GM18507 (cell line): ENCODE measurements at places on chromosomes 12 and 14.

DNA sequence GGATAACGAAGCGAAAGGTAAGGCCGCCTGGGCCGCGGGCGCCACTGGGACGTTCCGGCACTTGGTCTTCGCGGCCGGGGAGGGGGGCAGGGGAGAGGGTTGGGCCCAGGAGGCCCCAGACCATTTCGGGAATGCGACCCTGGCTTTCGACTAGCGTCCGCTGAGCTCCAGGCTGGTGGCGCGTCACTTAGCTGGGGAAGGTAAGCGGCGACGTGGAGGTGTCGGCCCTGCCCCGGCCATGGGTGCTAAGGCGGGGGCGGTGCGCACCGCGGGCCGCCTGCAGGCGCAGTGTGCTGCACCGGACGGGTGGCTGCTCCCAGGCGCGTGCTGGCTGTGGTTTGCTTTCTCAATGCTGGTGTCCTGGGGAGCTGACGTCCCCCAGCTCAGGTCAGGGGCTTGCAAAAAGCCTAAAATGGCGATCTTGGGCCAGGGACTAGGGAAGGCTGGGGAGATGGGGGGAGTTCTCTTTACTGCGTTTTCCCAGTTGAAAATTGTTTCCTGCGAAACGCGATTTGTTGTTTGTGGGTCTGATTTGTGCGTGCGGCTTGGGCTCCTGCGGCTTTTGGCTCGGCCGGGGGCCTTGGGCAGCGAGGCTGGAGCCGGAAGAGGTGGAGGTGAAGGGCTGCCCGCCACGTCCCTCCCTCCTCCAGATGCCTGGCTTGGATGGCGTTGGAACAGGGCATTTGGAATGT lies 1.2 kb downstream of the HOXC10 start:
- no peak for DNase-seq

GRCh38 chr12:6235499-6235898 lies 35.3 kb downstream of the CD9 start:
- no peak for DNase-seq

GRCh38 chr12:105705765-105706164 lies 375.3 kb downstream of the C12orf75 start:
- no peak for DNase-seq

DNA sequence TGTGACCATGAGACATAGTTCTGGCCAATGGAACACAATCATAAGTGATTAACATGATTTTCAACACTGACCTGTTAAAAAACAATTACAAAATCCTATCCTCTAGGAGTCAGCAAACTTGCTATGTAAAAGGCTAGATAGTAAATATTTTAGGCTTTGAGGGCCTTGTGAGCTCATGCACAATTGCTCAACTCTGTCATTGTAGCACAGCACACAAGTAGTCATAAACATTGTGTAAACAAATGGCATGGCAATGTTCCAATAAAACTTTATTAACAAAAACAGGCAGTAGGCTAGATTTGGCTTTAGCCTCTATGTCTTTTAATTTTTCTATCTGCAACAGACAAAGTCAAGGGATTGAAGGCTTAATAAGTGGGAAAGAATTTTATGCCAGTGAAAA lies 350.7 kb downstream of the C12orf50 start:
- no peak for DNase-seq

DNA sequence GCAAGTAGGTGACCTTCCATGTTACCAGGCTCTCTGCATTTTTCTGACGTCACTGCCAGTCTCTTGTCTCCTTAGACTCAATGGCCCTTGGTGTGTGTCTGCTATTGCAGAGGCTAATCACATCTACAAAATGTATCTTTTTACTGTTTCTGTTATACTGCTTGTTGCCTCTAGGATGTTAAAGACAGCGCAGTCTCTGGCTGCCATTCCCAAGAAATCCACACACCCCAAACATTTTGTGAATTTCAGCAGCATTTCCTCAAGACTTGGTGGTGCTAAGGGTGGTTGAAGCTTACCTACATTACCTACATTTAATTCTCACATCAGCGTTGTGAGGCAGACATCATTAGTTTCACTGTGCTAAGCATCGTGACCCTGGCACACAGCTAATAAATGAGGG lies 87.2 kb downstream of the C12orf75 start:
- no peak for DNase-seq

- no peak for DNase-seq
These were observed 88.3 kb downstream of the TESC start for GRCh38 chr12:117010693-117011451.

DNA sequence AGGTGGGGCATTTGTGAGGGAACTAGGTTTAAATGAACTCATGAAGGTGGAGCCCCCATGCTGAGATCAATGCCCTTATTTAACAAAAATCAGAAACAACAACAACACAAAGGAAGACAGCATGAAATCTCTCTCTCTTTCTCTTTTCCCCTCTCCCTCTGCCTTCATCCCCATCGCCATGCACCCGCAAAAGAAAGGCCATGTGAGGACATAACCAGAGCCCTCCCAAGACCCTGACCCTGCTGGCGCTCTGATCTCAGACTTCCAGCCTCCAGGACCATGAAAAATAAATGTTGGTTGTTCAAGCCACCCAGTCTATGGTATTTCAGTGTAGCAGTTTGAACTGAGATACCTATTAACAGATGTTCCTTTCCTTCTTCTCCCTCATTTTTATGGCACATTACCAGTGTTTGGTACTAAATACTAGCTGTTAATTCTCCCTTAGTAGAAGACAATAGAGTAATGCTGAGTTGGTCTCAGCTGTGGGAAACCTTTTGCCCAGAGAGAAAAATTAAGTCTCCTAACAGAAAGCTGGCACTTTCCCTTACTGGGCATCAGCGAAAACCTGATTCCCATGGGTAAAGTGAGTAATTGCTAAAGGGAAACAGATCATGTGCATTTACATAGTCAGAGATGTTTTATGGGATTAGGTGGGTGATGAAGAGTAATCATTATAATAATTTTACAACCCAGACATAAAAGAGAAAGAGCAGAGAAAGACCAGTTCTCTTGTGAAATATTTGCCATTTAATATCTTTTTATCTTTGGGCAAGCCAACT lies 264.0 kb upstream of the PLEKHG7 start:
- no peak for DNase-seq

GRCh38 chr14:36580141-36580855 lies 2.1 kb downstream of the NKX2-8 start:
- DNase-seq, result no peak

DNA sequence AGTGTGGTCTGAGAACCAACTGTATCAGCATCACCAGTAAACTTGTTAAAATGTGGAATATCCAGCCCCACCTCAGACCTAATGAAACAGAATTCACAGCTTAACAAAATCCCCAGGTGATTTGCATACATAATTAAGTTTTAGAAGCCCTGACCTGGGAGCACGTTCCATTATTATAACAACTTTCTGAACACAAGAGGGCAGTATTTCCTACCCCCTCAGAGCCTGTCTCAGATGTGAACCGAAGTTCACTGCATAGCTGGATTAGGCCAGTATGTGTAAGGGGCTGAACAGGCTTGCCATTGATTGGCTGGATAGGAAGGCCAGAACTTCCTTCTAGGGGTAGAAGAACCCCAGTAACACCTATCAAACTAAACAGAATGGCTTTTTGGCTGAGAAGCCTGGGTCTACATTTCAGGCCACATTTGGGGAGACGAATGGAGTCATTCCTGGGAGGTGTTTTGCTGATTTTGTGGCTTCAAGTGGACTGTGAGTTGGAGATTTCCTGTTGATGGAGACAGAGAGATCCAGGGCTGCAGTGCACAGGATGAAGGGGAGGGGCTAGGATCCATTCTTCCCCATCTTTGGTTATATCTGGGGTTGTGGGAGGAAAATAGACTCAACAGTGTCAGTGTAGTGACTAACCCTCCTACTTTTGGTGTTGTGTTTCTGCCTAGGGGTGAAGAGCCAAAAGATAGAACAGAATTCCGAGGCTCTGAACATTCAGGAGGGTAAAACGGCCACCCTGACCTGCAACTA lies 94.7 kb upstream of the OR4E1 start:
- DNase-seq, result no peak

DNA sequence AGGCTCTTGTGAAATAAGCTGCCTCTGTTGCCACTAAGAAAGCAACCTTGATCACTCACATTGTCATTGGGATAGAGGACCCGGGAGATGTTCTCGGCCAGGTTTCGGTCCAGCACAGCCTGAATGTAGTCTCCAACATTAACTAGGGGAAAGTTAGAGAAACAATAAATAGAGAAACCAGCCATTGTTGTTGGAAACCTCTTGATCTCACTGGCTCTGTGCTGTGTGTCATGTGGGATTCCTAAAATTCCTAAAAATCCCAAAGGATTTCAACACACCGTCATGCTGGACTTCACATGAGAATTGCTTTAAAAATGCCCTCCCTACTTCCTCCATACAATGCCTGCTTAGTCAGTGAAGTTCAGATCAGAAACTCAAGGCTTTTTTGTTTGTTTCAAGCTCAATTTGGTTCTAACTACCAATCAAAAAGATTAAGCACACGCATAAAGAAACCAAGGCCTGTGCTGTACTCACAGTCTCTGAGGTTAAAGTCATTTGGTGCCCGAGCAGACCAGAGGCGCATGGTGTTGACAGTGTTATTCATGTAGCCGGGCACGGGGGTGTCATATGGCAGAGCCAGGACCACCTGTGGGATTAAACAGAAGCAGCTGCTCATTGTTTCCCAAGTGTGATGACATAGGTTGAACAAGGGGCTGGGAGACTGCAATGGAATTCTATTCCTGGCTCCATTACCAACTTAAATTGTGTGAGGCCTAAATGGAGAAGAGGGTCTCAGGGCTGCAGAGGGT lies 23.6 kb downstream of the PYGL start:
- no peak for DNase-seq

- no peak for DNase-seq
These were observed 364.3 kb downstream of the TMEM121 start for GRCh38 chr14:105890474-105891220.

DNA sequence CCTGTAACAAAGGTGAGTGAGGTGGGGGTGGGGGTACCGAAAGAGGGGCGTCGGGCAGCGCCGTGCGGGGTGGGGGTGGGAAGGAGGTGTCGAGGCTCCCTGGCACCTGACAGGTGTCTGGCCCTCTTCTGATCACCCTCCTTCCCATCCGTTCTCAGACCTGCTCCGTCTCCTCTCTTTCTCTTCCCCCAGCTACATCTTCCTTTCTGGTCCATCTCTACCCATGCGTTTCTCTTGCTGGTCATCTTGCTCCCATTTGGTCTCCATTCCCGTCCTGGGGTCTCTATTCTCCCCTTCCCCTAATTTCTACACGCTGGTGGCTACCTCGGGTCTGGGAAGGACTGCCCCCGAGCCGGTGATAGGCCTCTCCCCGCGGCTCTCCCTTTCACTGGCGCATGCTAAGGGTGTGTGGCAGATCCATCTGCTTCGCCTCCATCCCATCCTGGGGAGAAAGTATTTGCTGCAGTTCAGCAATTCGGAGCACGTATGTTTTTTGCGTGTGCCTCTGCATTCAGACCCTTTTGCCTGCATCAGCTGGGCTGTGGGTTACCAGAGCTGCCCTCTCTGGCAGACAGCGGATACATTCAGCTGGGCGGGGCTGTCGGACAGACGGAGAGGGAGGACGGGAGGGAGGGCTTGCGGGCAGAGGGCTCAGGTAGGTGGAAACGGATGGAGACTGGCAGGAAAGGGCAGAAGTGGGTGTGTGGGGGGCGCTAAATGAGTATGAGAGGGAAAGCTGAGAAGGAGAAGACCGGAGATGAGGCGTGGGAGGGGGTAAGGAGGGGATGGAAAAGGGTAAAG lies 730 bp downstream of the CLSTN3 start:
- no peak for DNase-seq

GRCh38 chr12:110998165-110998564 lies 77.8 kb upstream of the MYL2 start:
- no peak for DNase-seq
